ENCODE measurements at places on chromosomes 16 and 17.

DNA sequence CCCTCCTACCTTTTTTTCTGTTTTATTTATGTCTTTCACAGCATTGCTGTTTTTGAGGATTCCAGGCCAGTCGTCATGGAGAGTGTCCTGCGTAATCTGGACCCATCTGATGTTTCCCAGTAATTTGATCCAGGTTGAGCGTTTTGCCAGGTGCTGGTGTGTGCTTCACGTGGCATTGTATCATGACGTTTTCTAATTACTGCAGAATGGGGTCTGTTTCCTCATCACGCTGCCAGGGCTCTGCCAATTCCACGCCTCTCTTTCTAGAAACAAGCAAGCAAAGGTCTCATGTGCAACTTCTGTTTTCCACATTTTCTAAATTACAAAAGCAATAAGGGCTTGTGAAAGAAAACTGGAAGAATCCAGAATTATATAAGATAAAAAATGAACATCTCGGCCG is 28.3 kb upstream of the BHLHA9 start:
- DNase-seq: no peak

DNA sequence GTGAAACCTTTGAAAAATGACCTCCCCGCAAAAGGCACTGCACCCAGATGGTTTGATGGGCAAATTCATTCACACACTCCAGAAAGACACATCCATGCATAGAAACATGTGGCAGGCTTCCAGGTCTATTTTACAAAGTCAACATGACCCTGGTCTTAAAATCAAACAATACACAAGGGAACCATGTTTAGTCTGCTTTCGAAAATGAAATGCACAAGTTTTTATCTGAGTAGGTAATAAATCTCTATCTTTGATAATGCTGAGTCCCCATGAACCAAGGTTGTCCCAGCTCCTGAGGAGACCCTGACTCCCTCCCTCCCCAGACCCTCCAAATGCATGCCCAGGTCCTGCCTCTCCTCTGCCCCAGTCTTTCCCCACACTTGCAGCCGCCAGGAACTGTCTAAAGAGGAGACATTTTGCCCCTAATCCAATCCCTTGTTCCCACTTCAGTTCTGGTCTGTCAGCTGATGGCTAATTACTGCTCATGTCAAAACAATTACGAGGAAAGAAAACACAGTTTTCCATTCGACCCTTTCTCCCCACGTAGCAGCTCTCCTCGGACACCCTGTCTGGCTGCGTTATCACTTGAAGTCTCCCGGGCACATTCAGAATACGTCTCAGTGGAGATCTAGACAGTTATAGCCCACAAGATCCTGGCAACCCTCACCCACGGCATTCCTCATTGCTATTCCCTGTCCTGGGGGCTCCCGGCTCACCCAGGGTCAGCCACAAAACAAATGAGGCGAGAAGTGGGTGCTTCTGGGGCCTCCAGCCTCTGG is 68.8 kb upstream of the RCVRN start:
- DNase-seq: no peak

DNA sequence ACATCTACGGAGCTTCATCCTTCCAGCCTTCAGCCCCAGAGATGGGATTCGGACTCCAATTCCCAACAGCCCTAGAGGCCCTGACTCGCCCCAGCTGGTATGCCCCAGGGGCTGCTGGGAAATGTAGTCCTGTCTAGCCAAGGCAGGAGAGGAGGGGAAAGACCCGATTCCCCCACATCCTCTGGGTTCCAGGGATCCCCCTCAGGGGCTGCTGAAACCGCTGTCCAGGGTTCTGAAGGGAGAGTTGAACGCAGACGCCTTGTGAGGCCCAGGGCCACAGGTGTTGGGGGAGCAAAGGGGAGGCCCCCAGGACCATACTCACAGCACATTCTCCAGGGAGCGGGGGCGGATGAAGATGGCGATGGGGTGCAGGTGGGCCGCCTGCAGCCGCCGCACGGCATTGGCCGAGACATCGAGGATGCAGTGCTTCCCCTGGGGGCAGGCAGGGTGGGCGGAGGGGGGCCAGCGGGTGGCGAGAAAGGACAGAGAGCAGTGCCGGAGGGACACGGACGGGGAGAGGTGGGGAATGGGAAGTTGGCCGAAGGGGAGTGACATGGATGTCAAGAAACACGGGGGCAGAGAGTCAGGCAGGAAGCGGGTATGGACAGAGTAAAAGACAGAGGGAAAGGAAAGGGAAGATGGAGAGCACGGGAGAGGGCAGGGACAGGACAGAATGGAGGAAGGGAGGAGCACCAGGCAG is 12.6 kb upstream of the ASGR1 start:
- no peak for DNase-seq

GRCh38 chr16:79265196-79265595 is 335.3 kb downstream of the MAF start:
- DNase-seq: no peak

All from PC-9 (cell line).